Caki2 (cell line): ENCODE measurements at places on chromosomes 11 and 22.

DNA sequence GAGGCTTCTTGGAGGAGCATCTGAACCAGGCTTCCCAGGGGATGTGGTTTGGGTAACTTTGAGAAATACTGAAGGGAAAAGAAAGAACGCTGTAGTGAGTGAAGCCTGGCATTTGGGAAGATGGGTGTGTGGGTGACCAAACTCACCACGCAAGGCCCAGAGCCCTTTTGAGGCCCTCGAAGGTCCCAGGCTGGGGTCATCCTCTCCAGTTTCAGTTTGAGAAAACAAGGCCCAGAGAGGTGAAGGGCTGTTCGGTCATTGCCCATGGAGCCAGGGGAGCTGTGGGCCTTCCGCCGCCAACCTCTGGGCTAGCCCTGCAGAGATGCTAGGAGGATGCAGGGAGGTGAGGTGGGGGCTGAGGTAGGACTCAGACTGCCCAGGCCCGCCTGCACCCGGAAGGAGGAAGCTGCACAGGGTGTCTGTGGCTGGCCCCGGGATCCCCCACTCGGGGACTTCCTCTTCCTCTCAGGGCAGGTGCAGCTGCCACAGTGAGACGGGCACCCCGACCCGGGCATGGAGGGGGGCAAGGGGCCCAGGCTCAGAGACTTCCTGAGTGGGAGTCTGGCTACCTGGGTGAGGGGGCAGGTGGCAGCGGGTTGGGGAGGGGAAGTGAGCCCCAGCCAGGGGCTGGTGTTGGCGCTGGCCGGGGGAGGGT lies at the start of gene CCDC88B:
TSS of gene CCDC88B (plus strand) at position 451 of the 655 bp plus-strand sequence. CDS start at position 514, 63 bp downstream.
- DNase-seq: no peak

DNA sequence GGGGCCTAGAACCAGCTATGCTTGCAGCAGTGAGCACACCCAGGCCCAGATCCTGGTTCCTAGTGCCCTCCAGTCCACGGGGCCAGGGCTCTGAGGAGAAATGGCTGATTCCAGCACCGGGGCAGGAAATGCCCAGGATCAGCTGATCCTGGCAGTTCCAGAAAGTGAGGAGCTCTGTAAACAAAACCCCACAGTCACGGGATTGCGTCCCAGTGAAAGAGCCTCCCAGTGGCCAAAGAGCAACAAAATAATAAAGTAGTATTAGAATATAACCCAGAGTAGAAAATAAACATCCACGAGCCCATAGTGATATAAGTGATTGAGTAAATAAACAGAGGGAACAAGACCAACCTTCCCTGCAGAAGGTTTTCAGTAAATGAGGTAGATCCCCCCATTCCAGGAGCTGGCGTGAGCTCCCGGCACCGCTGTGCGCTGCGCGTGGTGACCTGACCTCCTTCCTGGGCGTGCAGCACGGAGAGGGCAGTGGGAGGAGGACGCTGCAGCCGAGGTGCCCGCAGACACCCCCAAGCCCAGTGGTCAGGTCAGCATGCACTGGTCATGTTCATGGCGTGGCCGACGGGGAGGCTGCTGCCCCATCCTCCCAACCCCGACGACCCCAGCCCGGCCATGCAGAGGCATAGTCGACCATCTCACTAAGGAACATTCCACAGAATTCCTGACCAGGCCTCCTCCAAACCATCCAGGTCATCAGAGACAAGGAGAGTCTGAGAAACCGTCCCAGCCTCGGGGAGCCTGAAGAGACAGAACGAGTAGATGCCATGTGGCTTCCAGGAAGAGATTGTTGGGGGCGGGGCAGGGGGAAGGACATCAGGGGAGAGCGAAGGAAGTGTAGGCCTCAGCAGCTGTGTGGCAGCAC lies 19.8 kb downstream of the PTDSS2 start:
- DNase-seq: no peak

- DNase-seq: peak; percentile 97
Measured at GRCh38 chr22:30310881-30311771, 15.6 kb downstream of the TBC1D10A start.

GRCh38 chr11:119614222-119615002 lies 114.6 kb downstream of the NECTIN1 start:
- DNase-seq: no peak

GRCh38 chr11:4695442-4695841 lies 2.2 kb downstream of the OR51E2 start:
- DNase-seq: no peak

GRCh38 chr11:43789700-43790443 lies 90.8 kb upstream of the ALKBH3 start:
- DNase-seq: no peak

DNA sequence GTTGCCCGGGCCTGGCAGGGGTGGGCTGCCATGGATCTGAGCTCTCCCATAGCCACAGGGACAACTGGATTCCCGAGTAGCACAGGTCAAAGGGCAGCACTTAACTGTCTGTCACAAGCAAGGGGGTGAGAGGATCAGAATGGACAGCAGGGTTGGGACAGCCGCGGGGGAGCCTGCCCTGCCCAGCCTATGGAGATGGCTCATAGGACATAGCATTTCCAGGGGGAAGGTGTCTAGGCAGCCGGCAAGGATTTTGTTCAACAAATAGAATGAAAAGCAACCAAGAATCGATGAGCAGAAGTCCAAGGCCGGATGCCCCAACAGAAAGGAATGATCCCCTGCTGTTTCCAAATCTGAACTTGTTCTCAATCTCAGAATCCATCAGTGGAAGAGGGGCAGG lies 92.9 kb downstream of the RPS6KA4 start:
- DNase-seq: no peak

- peak; percentile 76 for DNase-seq
Measured at GRCh38 chr11:2178906-2179494, 7.4 kb upstream of the TH start.

DNA sequence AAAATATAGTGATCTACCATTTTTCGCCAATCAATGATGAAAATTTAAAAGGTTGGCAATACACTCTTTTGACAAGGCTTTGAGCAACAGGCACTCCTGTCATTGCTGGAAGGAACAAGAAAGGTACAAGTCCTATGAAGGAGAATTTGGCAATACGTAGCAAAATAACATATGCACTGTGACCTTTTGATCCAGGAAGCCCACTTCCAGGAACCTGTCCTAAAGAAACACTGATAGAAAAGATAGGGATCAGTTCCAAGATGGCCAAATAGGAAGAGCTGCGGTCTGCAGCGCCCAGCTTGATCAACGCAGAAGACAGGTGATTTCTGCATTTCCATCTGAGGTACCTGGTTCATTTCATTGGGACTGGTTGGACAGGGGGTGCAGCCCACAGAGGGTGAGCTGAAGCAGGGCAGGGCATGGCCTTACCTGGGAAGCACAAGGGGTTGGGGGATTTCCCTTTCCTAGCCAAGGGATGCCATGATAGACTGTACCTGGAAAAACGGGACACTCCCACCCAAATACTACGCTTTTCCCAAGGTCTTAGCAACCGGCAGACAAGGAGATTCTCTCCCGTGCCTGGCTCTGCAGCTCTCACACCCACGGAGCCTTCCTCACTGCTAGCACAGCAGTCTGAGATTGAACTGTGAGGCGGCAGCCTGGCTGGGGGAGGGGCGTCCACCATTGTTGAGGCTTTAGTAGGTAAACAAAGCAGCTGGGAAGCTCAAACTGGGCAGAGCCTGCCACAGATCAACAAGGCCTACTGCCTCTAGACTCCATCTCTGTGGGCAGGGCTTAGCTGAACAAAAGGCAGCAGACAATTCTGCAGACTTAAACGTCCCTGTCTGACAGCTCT lies 69.7 kb upstream of the GALNT18 start:
- no peak for DNase-seq

DNA sequence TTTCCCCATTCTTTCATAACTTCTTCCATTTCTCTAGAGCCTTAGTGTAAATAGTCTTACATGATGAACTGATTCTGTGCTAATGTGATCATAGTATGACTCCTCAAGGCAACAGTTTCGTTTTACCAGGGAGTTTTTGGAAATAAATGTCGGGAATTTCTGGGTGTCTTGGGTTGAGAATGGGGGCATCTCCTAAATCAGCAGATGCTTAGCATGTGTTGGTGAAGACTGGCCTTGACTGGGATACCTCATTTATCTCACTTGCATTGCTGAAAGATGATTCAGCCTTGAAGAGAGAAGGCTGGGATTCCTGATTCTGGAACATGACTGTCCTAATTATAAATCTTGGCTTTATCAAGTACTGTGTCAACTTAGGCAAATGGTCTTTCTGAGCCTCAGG lies 115.7 kb upstream of the C11orf87 start:
- no peak for DNase-seq

DNA sequence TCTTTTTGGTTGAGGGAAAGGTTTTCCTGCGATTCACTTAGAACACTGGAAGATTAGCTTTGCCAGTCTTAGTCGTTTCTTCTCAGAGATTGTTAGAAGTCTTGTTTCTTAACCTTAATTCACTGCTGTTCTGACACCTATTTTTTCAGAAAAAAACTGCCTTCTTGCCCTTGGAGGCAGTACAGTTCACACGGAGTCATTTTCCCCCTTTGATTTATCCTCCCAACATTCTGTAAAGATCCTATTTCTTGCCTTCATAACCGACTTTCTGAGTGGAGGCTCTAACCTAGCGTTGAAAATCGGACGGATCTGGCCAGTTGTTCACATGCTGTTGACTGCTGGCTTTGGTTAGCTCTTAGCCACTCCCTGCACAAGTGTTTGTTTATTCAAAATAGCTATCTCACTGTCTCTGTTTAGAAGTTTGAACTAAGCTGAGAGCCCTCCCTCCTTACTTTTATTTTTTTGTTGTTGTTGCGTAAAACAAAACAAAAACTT lies 737 bp downstream of the BCL2L13 start:
- DNase-seq: peak; percentile 64

GRCh38 chr11:68798221-68798813 lies 43.4 kb downstream of the CPT1A start:
- DNase-seq: no peak

- no peak for DNase-seq
Measured at GRCh38 chr11:107250017-107250416, 207.6 kb downstream of the CWF19L2 start.

DNA sequence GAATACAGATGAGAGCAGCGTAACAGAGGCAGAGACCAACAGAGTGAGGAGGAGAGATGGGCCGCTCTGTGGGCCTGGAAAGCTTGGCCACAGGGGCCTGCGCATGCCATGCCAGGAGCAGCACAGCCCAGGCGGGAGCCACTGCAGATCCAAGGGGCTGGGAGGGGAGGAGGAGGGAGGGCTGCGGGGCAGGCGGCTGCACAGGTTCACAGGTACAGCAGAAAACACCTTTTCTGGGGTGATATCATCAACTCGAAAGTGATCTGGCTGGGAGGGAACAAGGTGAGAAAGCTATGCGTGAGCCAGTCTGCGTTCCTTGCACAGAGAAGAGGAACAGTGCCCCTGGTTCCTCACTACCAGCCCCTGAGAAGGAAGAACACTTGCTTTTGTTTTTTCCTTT lies 14.8 kb downstream of the VPS37C start:
- DNase-seq: no peak

- peak; percentile 12 for DNase-seq
Measured at GRCh38 chr11:31641477-31642062, 132.0 kb downstream of the ELP4 start.

DNA sequence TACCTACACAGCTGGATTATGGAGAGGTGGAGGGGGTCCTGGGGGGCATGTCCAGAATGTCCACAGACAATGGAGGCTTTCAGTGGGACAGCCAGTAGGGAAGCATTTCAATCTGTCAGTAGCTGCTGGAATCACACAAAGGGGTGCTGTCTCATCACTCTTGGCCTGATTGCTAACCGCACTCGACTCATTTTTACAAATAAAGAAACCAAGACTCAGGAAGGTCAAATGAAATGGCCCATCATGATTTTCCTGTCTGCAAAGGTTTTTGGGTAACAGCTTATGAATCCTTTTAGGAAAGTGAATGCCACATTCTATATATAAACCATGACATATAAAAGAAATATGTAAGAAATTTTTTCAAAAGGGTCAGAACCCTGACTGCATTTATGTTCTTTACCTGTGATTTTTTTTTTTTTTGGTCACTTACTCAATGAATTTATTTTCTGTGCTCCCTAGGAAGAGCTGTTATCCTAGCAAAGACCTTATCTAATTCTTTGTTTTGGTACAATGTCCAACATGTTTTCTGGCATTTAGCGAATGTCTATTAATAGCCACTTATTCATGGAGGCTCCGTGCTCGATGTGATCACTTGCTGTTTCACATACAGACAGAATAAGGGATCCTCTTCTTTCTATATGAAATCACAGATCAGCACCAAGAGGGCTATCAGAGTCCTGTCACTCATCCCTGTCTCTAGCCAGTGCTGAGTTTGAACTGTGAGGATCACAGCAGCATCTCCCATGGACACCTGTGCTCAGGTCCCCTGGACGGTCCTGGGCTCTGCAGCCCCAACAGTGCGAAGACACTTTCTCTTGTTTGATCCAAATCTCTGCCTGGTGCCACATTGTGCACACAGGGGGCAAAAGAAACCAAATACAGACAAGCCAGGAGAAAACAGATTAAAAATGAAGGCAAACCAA lies 979.7 kb downstream of the NTM start:
- DNase-seq: no peak

GRCh38 chr11:3105791-3106735 lies 48.8 kb upstream of the CARS1 start:
- no peak for DNase-seq
